ENCODE measurements at places on chromosomes 7 and 10. TPM values are rescaled to one million over a fixed set of nuclear protein-coding genes. Genes with fewer than 3 reads are reported as not detected.

- peak; percentile 82 for DNase-seq
Observed at GRCh38 chr7:134660961-134661376, 14.3 kb downstream of the BPGM start.

HMX3 gene
- total RNA-seq, result 0.13 TPM

- DNase-seq, result peak; percentile 50
Observed at GRCh38 chr7:81244224-81244623, 325.4 kb upstream of the SEMA3C start.

DNA sequence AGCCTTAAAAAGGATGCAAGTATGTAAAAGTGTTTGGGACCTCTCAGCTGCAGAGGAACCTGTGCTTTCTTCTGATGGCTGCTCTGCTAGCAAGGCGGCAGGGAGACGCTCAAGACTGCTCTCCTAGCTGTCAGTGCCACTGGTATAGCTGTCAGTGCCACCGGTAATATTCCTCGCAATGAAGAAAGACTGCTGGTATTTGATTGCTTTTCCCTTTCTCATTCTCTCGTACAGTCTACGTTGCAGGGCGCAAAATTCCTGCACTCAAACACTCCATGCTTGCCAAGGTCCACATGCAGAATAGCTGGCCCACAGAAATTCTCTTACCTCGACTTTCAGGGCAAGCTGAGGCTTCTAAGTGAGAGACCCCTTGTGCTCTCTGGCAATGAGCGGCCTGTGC lies 432.6 kb upstream of the KLF6 start:
- no peak for DNase-seq

- DNase-seq, result no peak
Observed at GRCh38 chr10:132970641-132971438, 28.5 kb upstream of the CFAP46 start.

- DNase-seq, result no peak
Observed at GRCh38 chr10:97060441-97061084, 125.2 kb downstream of the SLIT1 start.

DNA sequence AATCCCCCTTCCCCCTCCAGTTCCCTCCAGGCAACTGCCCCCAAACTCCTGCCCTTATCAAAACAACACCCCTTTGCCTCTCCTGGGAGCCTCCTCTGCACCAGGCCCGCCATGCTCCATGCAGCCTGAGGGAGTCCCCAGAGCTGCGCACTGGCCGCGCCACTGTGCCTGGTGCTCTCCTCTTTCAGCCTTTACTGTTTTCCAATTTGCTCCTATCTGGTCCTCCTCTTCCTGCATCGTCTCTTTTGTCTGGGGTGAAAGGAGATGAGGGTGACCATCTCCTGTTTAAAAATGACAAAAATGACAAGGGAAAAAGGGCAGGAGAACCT lies 165.8 kb upstream of the ADCY1 start:
- no peak for DNase-seq

ZNF804B gene
- total RNA-seq, result not detected

DNA sequence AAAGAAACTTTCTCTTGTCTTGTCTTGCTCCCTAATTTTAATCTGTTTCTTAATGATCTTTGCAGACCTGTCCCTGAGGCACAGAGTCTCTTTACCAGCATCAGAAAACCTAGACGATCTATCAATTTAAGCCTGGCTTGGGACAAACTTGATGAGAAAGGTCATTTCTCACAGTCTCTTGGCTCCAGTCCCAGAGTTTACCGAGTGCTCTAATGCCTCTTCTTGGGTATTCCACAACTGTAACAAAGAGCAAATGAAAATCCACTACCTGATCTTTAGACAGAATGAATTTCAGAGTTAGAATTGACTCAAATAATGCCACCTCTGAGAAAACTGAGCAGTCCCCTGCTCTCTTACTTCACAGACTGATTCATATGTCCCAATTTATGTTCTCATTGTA lies 106.4 kb upstream of the DNAJB12 start:
- DNase-seq, result no peak
